Osteocyte (in vitro differentiated cells): ENCODE measurements at places on chromosomes 7 and 10. TPM values are rescaled to one million over a fixed set of nuclear protein-coding genes. Genes with fewer than 3 reads are reported as not detected.

ABCA13 gene
- total RNA-seq, result 0.63 and 1.1 TPM in 2 replicates

VCL gene
- total RNA-seq, result 338 and 340 TPM in 2 replicates

IRF5 gene
- 0.24 TPM in 1 of 2 replicates, not detected in the other for total RNA-seq

EPC1 gene
- 35.5 and 37.8 TPM in 2 replicates for total RNA-seq

PHYHIPL gene
- not detected in 2 replicates for total RNA-seq

AHR gene
- 270 and 275 TPM in 2 replicates for total RNA-seq

DNA sequence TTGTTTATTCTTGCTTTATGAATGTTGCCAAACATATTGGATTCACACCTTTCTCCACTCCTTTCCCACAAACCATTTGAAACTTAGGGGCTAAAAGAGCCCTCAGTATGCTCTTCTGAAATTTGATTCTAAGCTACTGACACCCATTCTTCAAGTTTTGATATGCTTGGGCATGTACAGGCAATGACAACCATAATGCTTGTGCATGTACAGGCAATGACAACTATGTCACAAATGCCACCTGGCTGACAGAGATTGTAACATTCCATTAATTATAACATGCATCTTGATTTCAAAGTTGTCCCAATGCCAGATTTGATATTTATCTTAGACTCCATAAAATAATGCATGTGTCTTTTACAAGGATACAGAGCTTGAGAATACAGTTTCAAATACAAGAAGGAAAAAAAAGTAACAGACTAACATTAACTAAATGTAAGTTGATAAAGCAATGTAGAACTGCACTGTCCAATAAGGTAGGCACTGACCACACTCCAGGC, 17.5 kb upstream of the CDK1 start:
- H3K27ac ChIP-seq, result no peak overlapping the region
- no peak for DNase-seq
- peaks cover 12% of the 10 kb centered on the region for H3K4me1 ChIP-seq

- H3K27me3 ChIP-seq, result peaks cover 10% of the 10 kb centered on the region
- no peak overlapping the region for H3K27ac ChIP-seq
- H3K4me3 ChIP-seq, result no peak overlapping the region
These were observed 13.3 kb downstream of the PRSS2 start for GRCh38 chr7:142784096-142784495.

DNA sequence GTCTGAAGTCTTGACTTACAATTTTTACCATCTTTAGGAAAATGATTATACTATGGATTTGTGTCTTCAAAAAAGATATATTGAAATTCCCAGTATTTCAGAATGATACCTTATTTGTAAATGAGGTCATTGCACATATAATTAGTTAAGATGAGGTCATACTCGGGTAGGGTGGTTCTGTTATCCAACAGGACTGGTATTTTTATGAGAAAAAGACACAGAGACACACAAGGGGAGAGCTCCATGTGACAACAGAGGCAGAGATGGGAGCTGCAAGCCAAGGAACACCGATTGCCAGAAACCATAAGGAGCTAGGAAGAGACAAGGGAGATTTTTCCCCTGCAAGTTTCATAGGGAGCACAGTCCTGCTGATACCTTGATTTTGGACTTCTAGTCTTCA, 356.9 kb downstream of the ARL4A start:
- no peak for DNase-seq
- no peak overlapping the region for H3K4me3 ChIP-seq
- H3K27ac ChIP-seq, result no peak overlapping the region
- no peaks in the 10 kb centered on the region for H3K36me3 ChIP-seq
- H3K27me3 ChIP-seq, result no peaks in the 10 kb centered on the region

DNA sequence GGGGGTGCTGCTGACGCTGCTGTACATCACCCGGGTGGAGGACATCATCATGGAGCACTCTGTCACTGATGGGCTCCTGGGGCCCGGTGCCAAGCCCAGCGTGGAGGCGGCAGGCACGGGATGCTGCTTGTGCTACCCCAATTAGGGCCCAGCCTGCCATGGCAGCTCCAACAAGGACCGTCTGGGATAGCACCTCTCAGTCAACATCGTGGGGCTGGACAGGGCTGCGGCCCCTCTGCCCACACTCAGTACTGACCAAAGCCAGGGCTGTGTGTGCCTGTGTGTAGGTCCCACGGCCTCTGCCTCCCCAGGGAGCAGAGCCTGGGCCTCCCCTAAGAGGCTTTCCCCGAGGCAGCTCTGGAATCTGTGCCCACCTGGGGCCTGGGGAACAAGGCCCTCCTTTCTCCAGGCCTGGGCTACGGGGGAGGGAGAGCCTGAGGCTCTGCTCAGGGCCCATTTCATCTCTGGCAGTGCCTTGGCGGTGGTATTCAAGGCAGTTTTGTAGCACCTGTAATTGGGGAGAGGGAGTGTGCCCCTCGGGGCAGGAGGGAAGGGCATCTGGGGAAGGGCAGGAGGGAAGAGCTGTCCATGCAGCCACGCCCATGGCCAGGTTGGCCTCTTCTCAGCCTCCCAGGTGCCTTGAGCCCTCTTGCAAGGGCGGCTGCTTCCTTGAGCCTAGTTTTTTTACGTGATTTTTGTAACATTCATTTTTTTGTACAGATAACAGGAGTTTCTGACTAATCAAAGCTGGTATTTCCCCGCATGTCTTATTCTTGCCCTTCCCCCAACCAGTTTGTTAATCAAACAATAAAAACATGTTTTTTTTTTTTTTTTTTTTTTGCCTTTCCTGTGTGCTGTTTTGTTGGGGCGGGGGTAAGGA, 55.8 kb downstream of the TSPAN15 start:
- DNase-seq, result peak; percentile 76
- peak overlapping the region; percentile 16 for H3K4me3 ChIP-seq
- H3K36me3 ChIP-seq, result no peaks in the 10 kb centered on the region
- peaks cover 5% of the 10 kb centered on the region for H3K4me1 ChIP-seq

DNA sequence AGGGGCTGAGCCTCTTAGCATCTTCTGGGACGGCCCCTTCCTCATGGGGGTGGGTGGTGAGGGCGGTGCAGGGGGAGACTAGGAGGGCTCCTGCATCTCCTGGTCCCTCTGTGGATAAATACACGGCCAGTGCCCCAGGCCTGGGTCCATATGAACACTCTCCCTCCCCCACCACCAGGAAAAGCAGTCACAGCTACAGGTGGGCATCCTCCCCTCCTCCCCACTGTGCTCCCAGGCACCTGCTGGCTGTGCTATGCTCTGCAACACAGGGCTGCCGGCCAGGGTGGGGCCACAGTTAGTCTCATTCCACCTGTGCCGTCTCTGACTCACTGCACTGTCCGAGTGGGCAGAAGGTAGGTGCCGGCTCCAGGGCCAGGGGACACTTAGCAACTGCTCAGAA, 87.3 kb upstream of the INSIG1 start:
- peaks cover 22% of the 10 kb centered on the region for H3K4me1 ChIP-seq
- DNase-seq, result no peak

- H3K36me3 ChIP-seq, result peaks cover 1% of the 10 kb centered on the region
- peaks cover 30% of the 10 kb centered on the region for H3K4me1 ChIP-seq
- no peaks in the 10 kb centered on the region for H3K27me3 ChIP-seq
- no peak for DNase-seq
These were observed 52.6 kb downstream of the CHST3 start for GRCh38 chr10:72016608-72017300.

DNA sequence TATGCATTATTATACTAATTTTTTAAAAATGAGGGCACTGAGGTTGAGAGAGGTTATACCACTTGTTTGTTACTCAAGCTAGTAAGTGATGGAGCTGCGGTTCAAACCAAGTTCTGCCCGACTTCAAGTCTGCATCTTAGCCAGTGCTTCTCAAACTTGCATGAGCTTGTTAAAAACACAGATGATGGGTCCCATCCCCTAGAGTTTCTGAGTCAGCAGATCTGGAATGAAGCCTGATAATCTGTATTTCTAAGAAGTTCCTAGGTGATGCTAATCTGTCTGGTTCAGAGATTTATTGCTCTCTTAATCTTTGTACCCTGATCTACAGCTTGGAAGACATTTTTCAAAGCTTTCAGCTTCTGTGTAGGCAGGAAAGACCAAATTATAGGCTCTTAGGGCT, 67.7 kb upstream of the CC2D2B start:
- no peaks in the 10 kb centered on the region for H3K36me3 ChIP-seq
- peaks cover 2% of the 10 kb centered on the region for H3K4me1 ChIP-seq

DNA sequence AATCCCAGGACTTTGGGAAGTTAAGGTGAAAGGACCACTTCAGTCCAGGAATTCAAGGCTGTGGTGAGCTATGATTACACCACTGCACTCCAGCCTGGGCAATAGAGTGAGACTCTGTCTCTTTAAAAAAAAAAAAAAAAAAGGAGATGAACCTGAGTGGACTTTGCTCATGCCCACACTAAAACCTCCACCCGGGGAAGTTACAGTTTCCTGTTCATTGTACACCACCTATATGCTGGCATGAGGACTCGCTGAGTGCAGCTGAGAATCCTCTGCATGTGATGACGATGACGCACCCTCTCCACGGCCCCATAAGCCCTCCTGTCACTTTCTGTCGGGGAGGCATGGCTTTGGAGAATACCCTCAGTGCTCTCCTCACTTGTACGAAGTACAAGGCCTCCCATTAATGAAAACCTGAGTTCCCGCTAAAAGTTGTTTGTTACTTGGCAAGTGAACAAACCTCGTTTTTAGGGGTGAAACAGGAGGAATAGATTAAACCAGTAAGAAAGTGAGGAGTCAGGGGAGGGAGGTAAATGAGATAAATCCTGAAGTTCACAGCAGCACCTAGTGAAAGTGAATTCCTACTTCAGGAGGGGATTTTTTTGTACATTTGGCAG, 15.9 kb downstream of the TMEM176B start:
- H3K36me3 ChIP-seq, result no peaks in the 10 kb centered on the region
- peaks cover 12% of the 10 kb centered on the region for H3K27me3 ChIP-seq
- no peaks in the 10 kb centered on the region for H3K4me1 ChIP-seq
- no peak overlapping the region for H3K4me3 ChIP-seq
- H3K27ac ChIP-seq, result no peak overlapping the region

GRCh38 chr10:4241724-4242345, 456.8 kb upstream of the KLF6 start:
- peak; percentile 88 for DNase-seq
- peaks cover 7% of the 10 kb centered on the region for H3K36me3 ChIP-seq
- H3K4me3 ChIP-seq, result peak overlapping the region; percentile 70
- H3K27me3 ChIP-seq, result no peaks in the 10 kb centered on the region
- peak overlapping the region; percentile 99 for H3K27ac ChIP-seq
